Fibroblast of mammary gland (primary cell): ENCODE measurements at places on chromosomes 6 and 20.

- DNase-seq: no peak
Observed at GRCh38 chr6:139748353-139749146, 374.1 kb upstream of the CITED2 start.

- no peak for DNase-seq
Observed at GRCh38 chr20:18712882-18713281, 100.7 kb upstream of the SCP2D1 start.

DNA sequence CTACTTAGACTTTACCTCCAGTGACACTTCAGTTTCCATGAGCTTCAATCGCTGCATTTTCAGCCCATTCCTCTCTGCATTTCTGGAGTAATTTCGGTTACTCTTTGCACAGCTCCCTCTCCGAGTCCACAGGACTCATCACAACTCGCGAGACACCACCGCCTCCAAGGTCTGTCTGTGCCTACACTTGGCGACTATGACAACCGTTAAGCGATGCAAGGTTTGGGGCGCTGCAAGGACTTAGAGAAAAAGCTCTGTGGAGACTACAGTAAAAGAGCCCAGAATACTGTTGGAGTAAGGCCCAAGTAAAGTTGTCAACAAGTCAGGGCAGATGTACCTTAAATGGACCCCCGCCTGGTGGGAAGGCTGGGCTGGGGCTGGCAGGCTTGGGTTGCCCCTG lies 95.7 kb upstream of the RPS6KA2 start:
- DNase-seq: no peak

DNA sequence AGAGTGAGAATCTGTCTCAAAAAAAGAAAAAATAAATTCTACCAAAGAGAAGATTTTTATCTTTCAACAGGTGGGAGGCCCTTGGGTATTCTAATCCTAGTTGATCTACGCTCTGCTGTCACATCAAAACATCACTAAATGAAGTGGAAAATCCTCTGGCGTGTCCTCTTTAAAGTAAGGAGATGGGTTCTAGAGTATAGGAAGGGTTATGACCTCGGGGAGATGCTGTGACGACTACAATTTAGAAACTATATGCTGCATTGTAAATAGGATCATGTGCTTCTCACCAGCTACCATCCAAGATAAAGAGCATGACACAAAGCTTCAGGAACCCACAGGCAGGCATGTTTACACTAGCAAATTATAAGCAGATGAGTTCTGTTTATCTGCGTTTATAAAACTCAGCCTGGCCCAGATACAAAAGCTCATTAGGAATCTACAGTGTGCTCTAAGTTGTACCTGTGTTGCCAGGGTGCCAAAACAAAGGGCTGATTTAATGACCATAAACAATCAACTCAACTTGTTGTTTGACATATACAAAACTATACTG lies 197.1 kb upstream of the PLN start:
- DNase-seq: peak; percentile 36

DNA sequence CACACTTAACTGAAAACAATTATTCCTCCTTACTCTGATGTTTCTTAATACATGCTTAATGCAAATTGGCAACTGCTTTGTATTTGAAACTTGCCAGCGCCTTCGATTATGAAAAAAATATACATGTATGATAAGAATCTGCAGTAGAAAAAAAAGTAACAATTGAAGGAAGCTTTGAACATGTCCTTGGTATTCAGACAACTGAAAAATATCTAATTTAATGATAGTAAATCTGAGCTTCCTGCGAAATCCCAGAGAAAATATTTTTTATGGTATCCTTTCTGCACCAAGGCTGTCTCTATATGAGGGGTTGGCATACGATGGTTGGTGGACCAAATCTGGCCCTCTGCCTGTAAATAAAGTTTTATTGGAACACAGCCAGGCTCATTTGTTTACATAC lies 186.2 kb downstream of the HDGFL1 start:
- DNase-seq: no peak

GRCh38 chr6:136426627-136427377 lies 123.4 kb downstream of the MAP7 start:
- DNase-seq: no peak

- DNase-seq: peak; percentile 47
Observed at GRCh38 chr20:14925300-14925699, 587.9 kb upstream of the FLRT3 start.

DNA sequence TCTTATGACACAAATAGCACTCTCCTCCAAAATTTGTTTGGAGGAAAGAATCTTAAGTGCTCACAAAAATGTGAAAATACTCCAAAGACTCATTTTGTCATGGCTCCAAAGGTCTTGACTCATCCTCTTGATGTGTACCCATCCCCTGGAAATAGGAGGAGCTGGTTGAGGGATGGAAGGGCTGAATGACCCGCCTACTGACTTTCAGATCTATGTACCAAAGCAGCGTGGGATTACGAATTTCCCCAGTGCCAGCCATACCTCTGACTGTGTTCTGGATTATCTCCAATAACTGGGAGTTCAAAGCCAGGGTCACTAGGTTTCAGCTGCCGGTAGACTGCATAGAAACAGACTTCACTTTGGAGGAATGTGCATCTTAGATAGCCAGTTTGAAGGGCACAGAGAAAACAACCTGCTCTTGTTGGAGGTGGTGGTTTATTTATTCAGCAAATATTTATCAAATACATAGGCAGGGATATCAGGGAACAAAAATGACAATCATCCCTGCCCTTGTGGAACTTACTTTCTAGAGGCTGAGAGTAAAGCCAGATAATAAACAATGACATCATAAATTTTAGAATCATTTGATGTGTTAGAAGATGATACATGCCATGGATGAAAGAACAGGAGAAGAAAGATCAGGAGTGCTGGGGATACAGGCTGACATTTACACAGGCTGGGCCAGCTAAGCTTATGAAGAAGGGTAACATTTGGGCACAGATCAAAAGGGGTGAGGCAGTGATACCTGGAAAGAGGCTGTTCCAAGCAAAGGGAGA lies 246.6 kb downstream of the TBXT start:
- DNase-seq: peak; percentile 1
